MG63 (cell line): ENCODE measurements at places on chromosomes 3 and 15.

- no peak for DNase-seq
Observed at GRCh38 chr3:34863485-34863884, 775.8 kb upstream of the ARPP21 start.

- no peak for DNase-seq
Observed at GRCh38 chr15:53297828-53298227, 461.6 kb downstream of the WDR72 start.

- no peak for DNase-seq
Observed at GRCh38 chr3:171397089-171397488, 63.1 kb downstream of the TNIK start.

DNA sequence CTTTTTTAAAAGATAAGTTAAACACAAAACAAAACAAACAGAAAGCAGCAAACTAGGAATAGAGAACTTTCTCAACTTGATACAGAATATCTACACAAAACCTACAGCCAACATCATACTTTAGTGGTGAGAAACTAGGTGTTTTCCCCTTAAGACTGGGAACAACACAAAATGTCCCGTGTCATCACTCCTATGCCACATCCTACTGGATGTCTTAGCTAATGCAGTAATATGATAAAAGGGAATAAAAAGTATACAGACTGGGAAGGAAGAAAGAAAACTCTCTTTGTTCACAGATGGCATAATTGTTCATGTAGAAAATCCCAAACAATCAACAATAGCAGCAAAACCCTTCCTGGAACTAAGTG, 45.9 kb downstream of the TMEM45A start:
- no peak for DNase-seq

DNA sequence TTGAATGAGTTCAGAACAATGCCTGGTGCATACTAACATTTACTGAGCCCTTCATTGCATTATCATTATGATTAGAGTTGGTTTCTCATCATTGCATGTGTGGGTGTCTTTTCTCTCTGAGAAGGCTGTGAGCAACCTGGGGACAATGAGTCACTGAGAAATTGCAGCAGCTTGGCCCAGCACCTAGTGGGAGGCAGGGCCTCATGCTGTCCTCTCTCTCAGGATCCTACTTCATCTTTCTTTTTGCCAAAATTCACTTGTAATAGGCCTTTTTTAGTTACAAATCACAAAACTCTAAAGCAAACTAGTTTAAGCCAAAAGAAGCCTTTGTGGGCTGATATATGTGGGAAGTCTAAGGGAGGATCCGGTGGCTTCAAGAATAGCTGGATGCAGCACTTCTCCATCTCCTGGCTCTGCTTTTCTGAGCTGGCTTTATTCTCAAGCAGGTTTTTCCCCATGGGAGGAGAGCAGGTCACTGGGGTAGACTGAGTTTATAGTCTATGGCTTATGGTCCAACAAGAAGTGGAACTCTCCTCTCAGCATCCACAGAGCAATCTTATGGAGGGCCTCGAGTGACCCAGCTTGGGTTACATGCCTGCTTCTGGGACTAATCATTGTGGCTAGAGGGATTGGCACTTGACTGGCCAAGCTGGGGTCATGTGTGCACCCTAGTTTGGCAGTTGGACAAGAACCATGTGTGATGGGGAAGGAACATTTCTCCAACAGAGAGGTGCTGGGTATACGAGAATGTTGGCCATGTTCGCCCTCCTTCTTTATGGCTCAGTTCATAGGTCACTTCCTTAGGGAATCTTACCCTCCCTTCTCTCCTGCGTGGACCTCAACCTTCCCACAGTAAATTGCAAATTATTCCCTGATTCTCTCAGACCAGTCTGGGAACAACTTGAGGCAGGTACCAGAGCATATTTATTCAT, 8.7 kb upstream of the CAMK1 start:
- peak; percentile 39 for DNase-seq

DNA sequence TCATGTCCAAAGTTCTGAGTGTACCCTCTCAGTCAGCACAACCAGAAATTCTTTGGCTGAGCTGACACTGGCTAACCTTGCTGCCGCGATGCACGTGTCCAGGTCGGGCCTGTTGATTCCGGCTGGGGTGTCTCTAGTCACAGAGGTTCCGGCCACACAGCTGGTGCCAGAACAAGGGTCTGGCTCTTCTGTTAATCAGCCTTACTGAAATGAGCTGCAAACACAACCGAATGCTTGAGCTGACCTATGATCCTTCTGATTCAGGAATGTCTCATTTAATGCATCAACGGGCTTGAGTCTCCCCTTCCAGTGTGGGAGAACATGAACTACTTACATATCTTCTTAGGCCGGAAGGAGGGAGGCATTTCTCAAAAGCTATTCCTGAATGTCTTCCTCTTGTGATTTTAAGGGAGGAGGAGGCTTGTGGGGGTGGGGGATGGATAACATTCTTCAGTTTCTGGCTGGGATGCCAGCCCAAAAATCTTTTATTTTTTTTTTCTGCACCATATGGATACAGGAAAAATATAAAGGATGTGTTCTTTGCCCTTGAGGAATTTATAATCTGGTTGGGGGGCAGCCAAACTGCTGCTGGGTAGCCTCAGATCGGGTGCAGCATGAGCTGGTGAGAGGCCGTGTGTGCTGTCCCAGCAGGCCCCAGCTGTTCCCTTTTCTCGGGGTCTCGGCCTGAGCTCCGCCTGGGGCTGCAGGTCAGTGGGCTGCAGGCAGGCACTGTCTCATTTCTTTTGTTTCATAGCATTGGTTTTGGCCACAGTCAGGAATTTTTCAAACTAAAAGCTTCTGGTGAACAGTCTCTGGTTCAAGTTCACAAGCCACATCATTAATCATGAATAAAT, 319.1 kb upstream of the TBL1XR1 start:
- peak; percentile 61 for DNase-seq
